ENCODE measurements at places on chromosomes 3 and 15.
A peak's percentile ranks its signal among the peaks of the same experiment; 100 is the strongest.

- DNase-seq, result no peak
Observed at GRCh38 chr3:88617283-88617682, 467.5 kb downstream of the C3orf38 start.

DNA sequence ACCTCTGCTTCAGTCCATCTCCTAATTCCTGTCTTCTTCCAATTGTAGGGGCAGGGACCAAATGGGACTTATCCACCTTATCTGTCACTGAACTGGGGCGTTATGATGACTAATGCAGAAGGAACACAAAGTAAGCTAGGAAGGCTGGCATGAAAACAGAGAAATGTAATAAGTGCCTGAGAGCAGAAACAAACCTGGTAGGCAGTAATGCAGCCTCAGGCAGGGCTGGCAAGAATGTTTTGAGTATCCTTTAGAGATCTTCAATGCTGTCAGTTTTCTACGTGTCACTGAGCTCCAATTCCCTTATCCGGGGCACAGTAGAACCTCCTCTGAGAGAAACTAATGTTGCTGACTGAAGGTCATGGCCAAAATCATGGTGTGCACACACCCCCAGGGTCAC is 246.2 kb upstream of the TBL1XR1 start:
- no peak for DNase-seq

DNA sequence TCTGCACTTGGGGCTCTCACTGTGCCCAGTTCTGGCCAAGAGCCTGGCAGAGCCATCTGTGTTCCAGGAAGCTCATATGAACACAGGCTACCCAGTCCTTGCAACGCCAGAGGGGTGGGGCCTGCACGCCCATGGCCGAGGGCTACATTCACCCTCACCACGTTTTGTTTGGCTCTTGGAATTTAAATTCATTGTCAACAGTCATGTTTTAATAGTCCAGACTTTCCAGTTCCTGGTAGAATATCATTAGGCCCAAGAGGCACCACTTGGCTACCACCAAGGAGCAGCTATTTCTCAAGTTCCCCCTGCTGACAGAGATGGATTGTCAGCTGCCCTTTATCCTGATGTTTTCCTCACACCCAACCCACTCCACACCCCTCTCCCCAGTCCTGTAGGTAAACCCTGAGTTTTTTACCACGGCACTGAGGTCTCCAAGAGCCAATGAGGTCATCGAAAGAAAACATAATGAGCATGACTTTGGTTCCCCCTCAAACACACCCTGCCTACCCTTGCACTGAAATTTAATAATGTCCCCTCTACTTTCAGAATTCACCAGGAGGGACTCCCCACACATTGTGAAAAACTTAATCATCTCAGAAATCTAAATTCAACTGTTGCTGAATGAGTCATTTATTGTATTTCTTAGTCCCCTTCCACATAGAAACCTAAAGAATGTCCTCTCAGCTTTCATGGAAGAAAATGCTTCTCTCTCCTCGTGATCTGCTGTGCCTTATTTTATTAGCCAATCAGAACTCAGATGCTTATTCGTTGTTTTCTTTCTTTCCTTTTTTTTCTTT is 125.1 kb downstream of the SHQ1 start:
- no peak for DNase-seq

DNA sequence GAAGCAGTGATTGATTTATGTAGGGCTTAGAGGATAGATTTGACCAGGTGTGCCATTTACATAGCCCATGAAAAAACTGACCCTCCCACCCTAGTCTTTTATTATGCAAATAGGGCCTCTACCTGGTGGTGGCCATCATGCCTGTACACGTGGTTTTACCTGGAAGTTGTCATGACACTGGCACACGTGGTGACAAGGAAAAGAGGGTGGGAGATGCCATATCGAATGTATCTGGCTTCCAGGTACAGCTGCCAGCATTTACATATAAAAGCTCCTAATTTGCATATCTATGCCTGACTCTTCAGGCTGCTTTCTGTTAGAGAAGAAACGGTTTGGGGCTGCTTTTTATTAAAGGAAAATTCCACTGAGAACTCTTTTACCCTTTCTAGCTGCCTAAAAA is 35.0 kb upstream of the DNAJC13 start:
- no peak for DNase-seq

GRCh38 chr15:81024265-81024872 is 23.6 kb downstream of the TLNRD1 start:
- DNase-seq, result no peak

- DNase-seq, result peak; percentile 91
Observed at GRCh38 chr3:15205934-15206661, at the start of gene CAPN7. CAPN7 (plus strand) TSS chr3:15206246; CDS start chr3:15206496, 250 bp downstream.

DNA sequence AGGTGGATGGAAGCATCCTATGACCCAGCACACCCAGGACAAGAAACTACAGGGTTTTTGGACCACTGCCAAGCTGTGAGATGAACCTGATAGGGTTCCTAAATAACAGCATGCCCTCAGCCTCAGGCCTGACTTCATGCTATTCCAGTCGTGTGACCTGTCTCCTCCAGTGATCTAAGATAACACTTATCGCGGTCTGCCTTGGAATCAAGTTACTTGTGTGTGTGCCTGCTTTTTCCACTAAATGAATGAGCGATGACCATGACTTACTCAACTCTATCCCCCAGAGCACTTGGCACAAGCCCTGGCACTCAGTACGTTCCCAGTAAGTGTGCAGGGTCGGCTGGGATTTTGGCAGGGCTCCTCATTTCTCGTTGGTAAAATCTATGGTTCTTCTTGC is 172.7 kb upstream of the TP63 start:
- DNase-seq, result no peak

- no peak for DNase-seq
Observed at GRCh38 chr3:79018671-79019136, 749.1 kb downstream of the ROBO1 start.

DNA sequence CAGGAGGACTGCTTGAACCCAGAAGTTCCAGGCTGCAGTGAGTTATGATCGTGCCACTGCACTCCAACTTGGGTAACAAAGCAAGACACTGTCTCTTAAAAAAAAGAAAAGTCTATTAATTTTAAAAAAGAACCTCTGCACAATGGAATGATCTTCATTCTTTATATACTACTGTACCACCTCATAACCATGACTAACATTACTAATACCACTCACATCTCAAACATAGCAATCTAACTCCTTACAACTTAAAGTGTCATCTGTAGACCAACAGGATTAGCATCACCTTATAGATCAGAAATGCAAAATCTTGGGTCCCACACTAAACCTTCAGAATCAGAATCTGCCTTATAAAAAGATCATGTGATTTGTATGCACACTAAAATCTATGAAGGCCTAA is 48.8 kb upstream of the MAP4 start:
- DNase-seq, result no peak

DNA sequence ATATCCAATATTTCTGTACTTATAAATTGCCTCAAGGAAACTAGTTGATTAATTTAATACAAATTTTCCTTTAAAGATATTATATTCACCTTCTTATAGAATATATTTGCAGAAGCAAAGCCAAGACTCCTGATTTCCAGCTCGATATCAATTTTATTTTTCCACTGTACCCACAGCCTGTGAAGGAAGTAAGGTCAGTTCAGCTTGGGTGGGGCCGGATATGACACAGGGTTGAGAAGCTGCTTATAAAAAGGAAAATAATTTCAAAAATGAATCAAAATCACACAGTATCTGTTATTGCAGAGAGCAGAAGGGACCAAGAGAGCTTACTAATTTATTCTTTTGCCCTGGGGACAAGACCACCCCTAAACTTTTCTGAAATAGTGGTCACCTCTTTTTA is 491.4 kb downstream of the TUSC7 start:
- no peak for DNase-seq

DNA sequence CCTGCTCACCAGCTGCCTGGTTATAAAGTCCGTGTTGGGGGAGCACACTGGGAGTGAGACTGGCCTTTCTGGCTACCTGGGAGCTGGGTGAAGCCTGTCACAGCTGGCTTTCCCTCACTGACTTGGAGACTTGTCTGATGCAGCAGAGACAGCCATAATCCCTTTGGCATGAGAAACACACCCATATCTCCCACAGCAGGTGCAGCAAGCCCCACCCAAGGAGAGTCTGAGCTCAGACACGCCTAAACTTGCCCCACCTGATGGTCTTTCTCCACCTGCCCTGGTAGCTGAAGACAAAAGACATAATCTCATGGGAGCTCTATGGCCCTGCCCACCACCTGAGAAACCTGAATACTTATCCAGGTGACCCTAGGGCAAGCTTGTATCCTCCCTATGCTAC is 54.8 kb downstream of the NMD3 start:
- DNase-seq, result no peak

DNA sequence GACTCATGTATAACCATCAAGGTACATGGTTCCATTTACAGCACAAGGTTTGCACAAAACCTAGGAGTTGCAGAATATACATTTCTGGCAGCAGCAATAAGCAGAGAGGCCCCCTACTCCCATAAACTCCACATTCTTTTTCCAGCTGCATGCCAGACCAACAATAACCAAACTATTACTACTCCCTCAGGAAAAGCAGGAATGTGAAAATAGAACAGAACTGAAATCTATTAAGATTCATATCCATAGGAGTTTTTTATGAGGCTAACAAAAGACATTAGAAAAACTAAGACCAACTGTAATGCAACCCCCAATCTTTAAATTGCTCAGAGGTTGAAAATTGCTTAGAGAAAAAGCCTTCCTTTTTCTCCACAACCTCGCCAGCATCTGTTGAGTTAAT is 27.6 kb upstream of the TOP2B start:
- DNase-seq, result no peak

GRCh38 chr15:69677403-69677802 is 224.8 kb downstream of the RPLP1 start:
- DNase-seq, result no peak

DNA sequence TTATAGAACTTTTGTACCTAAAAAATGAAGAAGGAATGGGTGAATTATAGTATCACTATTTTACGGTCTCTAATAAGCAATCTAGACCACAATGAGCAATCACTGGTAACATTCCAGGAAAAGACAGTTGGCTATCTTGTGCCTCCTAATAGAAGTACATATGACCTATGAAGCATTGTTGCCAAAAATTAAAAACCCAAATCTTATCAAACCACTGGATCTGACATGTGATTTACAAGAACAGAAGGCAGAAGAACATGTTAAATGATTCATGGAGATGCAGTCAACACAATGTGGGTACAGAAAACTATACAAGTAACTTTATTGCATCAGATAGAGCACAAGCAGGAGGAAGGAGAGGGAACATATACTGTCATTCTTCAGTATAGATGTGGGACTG is 14.5 kb upstream of the HYKK start:
- no peak for DNase-seq

DNA sequence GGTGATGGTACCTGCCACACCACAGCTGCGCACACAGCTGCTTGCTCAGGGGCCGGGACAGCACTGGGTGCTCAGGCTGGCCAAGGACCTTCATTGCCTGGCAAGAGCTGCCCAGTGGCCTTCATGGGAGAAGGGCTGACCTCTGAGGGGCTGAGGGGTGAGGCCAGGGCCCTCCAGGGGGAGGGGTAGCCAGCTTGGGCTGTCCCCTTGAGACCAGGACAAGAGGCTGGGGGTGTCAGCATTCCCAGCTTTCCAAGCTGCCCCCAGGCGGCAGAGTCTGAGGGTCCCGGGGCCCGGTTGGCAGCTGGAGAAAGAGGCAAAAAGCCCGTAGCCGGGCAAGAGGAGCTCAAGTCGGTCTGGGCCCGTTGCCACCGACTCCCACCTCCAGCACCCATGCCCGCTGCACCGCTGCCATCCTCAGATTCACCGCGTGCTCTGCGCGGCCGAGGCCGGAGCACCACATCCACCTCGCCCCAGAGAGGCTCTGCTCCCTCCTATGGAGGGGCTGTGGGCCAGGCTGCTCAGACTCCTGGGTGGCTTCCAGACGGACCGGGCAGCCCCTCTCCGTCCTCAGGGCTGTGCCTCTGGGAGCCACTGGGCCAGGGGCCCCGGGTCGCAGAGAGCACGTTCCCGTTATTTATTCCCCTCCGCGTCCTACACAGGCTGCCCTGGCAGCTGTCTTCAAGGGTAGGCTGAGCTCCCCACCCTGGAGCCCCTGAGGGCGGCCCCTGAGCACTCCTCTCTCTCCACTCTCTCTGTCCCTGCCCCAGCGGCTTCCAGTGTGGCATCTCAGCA is 51.5 kb downstream of the PLXNA1 start:
- no peak for DNase-seq

GRCh38 chr3:57755368-57755675 is 787 bp upstream of the SLMAP start:
- DNase-seq, result no peak

Measured in T-helper 22 cell (primary cell).